ENCODE measurements at places on chromosomes 1 and 21.

DNA sequence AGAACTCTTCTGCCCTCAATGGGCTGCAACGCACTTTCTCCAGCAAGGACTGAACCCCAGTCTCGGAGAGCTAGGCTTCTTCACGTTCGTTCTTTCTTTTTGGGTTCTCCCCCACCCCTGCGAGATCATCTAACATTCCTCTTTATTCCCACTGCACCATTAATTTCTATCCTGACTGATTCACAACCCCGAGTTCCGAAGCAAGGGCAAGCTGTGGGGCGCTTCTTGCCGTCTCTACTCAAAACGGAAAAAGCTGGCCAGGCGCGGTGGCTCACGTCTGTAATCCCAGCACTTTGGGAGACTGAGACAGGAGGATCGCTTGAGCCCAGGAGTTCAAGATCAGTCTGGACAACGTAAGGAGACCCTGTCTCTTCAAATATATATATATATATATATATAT, 37.4 kb upstream of the BTG2 start:
- DNase-seq: no peak

DNA sequence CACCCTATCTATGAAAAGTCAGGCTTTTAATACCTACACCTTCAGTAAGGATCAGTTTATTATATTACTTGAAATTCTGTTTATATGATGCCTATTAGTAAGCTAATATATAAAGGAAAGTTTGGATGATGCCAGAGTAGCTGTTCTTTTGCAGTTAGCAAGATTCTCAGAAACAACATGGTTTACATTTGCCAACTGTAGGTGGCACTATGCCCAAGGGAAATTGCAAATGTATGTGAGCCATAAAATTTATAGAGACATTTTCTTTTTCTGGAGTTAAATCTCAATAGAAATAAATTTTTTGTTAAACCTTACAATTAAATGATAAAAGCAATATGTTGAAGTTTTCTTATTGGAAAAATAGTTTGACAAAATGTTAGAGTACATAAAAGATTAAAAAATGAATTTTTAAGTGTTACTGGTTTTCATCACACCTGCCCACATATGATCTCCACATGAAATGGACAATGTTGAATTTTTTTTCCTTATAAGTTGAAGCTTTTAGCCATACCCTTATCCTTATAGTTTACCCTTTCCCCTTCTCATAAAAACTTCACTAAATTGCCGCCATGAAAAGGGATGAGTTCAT, 32.1 kb upstream of the EPHX4 start:
- DNase-seq: peak; percentile 73

GRCh38 chr1:23574265-23574754, 15.0 kb upstream of the ID3 start:
- DNase-seq: no peak

- DNase-seq: no peak
Observed at GRCh38 chr1:23763041-23763577, 15.1 kb upstream of the PITHD1 start.

GRCh38 chr21:27429710-27430341, 462.9 kb upstream of the ADAMTS5 start:
- no peak for DNase-seq

DNA sequence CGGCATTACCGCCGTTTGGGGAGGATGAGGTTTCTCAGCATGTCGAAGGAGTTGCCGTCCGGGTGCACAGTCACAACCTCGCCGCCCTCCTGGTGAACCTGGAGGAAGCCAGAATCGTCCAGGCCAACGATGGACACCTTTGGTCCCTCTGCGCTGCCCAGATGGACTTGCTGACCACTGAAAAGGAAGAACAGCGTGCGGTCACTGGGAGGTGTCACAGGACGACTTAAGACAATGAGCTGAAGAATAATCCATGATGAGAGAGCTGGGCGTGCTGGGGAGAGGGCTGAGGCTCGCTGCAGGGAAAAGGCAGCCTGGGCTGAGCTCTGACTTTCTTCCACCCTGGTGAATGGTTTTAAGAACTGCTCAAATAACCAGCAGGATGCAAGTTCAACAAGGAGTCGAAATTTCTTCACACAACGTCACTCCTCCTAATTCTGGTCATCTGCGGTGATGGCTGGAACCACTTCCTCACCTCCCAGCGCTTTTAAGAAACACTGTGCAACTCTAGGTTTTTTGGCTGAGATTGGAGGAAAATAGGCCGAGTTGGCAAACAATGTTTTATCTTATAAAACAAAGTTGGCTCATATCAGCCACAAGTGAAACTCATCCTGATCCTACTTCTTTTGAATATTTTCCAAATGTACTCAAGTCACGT, 55.5 kb downstream of the SIM2 start:
- no peak for DNase-seq

- DNase-seq: no peak
Observed at GRCh38 chr1:44158871-44159270, 17.4 kb upstream of the KLF18 start.

DNA sequence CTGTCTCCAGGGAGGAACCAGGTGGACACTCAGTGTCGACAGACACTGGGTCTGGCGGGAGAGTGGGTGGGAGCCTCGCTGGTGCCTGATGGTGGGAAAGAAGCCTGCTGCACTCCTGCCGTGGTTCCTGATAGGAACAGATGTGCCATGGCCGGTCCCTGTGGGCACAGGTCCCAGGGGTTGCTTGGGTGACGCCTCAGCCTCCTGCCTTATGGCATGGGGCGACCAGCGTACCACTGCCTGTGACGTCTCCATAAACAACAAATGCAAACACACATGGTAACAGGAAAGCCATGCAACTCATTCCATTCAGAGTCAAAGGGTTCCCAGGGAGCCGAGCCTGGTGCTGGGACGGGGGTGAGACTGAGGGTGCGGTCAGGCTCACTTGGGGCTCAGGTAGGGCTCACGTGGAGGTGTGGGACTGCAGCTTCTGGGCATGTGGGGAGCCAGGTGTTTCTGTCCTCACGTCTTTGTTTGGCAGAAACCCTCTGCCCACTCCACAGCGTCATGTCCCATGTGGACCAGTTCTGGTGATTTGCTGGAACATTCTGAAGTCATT, 34.8 kb downstream of the SNAP47 start:
- no peak for DNase-seq

DNA sequence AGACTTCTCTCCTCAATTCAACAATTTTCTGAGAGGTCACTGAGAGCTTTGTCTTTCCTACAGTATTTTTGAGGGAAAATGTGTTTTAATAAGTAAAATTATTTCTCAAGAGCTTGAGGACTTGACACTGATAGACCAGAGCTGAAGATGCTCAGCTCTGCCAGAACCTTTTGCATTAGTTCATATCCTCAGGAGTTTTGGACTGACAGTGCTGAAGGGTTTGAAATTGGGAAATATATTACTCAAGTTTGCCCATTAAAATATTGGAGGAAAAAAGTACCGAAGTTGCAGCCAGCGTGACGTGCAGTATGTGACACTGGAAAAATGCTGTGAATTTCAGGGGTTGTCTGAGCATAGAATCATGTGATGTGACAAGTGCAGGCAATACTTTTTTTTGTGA, 346.6 kb upstream of the DPYD start:
- DNase-seq: no peak

DNA sequence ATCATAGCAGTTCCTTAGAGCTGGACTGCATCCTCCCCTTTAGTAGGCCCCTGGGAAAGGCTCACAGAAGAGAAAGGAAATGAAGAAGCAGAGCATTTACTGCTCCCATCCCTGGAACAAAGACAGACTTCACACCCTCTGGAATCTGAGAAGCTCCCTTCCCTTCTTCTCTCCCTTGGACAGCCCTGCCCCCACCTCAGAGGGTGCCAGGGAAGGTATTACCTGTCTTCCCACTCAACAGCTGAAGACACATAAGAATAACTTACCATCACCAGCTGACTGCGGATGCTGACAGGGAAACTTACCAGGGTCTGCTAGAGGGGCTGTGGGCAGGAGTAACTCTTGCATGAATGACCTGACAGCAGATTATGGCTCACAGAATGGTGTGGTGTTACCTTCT, 14.1 kb upstream of the FAAH start:
- DNase-seq: no peak

- DNase-seq: no peak
Observed at GRCh38 chr1:188891958-188892357, 1585.7 kb downstream of the BRINP3 start.
